ENCODE measurements at places on chromosomes 3 and 15.

GRCh38 chr3:134846911-134847317, 51.9 kb downstream of the EPHB1 start:
- DNase-seq: peak; percentile 99

DNA sequence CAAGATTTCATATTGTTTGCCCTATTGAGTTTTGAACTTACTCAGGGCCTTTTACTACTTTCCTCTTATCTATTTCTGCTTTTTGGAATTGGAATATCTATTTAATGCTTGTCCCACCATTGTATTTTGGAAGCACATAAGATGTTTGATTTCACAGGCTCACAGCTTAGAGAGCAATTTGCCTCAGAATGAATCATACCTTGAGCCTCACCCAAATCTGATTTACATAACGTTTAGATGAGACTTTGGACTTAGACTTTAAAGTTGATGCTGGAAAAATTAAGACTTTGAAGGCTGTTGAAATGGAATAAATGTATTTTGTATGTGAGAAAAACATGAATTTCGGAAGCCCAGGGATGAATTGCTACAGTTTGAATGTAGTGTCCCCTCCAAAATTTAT, 458.9 kb downstream of the CNTN6 start:
- DNase-seq: no peak

DNA sequence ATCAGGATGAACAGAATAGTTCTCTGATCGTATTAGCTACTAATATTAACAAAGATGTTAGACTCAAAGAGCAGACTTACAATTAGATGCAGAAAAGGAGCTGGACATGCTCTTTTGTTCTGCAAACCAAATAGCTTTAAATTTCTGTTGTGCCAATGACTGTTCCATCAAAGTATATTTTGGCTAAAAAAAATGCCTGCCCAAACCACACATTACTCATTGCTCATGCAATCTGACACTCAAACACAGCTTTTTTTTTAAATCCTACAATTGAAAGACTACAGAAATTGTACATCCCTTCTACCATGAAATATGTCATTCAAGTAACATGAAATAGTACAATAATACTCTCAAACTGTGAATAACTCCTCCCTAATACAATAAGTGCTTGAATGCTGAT, 48.6 kb downstream of the SHOX2 start:
- no peak for DNase-seq

- DNase-seq: no peak
Measured at GRCh38 chr15:36400936-36401585, 178.4 kb upstream of the CDIN1 start.

DNA sequence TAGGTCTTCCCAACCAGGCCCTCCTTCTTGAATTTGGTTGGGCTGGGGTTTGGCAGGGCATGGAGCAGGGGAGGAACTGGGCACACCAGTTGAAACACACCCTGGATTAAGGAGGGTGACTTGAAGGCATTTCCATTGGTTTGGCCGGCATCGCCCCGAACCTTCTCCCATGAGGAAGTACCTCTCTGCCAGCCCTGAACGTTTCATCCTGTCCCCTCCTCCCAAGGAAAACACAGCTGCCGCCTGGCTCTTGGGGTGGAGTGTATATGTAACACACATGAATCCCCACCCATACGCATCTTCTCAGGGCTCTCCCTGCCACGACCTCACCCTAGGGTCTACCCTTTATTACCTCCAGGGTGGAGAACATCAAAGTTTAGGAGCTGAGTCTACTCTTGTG, 14.6 kb downstream of the UBAP1L start:
- no peak for DNase-seq

GRCh38 chr3:69553888-69554287, 168.0 kb upstream of the FRMD4B start:
- no peak for DNase-seq

GRCh38 chr3:160020057-160020711, 31.5 kb downstream of the IL12A start:
- DNase-seq: no peak

GRCh38 chr3:62587169-62587568, 213.8 kb upstream of the FEZF2 start:
- DNase-seq: no peak

GRCh38 chr3:62032738-62033137, 340.6 kb downstream of the FEZF2 start:
- DNase-seq: no peak
